RPMI8226 (cell line): ENCODE measurements at places on chromosomes 6 and 20.
A peak's percentile ranks its signal among the peaks of the same experiment; 100 is the strongest.

GRCh38 chr6:115634887-115635286 lies 425.8 kb downstream of the FRK start:
- DNase-seq: no peak

DNA sequence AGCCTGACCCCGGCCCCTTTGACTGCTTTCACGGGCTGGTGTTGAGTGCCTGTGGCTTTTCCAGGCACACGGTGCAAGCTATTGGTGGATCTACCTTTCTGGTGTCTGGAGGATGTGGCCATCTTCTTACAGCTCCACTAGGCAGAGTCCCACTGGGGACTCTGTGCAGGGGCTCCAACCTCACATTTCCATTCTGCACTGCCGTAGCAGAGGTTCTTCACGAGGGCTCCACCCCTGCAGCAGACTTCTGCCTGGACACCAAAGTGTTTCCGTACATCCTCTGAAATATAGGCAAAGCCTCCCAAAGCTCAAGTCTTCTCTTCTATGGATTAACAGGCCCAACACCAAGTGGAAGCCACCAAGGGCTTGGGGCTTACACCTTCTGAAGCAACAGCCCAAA lies 691.5 kb upstream of the POU3F2 start:
- no peak for DNase-seq

DNA sequence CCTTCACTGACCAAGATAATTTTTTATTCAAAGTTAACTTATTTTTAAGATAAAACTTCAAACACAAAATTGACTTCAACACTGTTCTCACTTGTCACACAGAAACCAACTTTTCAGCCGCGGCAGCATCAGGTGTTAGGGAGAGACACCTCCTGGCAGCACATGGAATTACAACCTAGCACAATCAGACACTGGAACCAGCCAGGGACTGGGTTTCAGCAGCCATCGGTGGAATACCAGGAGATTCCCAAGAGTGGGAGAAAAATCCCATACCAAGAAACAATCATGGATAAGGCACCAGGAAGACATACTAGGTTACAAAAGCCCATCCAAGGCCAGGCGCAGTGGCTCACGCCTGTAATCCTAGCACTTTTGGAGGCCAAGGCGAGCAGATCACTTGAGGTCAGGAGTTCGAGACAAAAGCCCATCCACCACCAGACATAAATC lies 70.0 kb downstream of the SNX5 start:
- peak; percentile 79 for DNase-seq

DNA sequence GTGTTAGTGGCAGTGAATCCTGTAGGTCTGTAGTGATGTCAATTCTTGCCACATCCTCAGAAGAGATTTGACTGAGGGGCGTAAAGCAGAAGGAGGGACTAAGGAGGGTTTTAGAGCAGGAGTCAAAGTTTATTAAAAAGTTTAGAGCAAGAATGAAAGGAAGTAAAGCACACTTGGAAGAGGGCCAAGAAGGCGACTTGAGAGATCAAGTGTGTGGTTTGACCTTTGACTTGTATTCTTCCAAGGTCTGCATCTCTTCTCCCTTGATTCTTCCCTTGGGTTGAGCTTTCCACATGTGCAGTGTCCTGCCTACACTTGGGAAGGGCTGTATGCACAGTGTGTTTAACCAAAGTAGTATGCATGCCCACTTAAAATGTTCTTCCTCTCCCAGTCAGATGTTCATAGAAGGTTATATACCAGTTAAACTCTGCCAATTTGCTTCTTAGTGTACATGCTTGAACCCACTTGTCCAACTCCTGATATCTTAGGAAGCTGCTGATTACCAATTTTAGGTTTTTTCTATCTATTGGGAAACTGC lies 627.6 kb downstream of the MMUT start:
- peak; percentile 4 for DNase-seq
